ENCODE measurements at places on chromosomes 7 and 10.

- no peak for DNase-seq
Measured at GRCh38 chr10:61757525-61758397, 95.0 kb downstream of the CABCOCO1 start.

- DNase-seq = no peak
Measured at GRCh38 chr10:31031205-31031557, 484 bp downstream of the ZNF438 start.

DNA sequence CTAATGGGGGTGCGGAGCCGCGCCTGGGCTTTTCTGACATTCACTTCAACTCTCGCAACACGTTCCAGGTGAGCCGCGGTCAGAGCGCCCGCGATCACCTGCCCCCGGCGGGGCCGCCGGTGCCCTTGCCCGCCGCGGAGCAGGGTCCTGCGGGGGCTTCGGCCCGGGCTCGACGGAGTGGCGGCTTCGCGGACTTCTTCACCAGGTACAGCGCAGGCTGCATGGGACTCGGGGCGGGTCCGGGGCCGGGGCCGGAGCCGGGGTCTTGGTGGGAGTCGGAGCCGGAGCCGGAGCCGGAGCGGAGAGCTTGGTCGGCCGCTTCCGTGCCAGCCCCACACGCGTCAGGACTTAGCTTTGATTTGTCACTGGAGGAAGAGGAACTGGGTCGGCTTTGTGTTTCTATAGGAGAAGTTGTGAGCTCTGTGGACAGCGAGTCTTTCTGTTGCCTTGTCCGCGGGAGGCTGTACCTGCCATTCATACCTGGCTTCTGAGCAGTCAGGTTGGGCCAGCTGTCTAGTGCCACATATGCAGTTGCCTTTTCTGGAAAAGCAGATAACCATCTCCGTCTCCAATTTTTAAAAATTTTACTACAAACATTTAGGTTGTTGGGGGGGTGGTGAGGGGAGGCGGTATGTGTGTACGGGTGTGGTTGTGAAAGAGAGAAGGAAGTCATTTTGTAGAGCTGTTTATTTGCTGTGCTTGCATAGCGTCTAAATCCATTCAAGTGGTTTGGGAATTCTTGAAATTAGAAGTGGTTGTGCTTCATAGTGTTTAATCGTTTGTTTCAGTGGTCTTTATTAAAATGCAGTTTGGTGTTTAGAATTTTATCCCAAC, 1.3 kb downstream of the TBC1D12 start:
- no peak for DNase-seq

GRCh38 chr7:139720705-139721231, 57.0 kb downstream of the HIPK2 start:
- no peak for DNase-seq

GRCh38 chr10:5508786-5509185, 9.4 kb upstream of the CALML5 start:
- DNase-seq = no peak

DNA sequence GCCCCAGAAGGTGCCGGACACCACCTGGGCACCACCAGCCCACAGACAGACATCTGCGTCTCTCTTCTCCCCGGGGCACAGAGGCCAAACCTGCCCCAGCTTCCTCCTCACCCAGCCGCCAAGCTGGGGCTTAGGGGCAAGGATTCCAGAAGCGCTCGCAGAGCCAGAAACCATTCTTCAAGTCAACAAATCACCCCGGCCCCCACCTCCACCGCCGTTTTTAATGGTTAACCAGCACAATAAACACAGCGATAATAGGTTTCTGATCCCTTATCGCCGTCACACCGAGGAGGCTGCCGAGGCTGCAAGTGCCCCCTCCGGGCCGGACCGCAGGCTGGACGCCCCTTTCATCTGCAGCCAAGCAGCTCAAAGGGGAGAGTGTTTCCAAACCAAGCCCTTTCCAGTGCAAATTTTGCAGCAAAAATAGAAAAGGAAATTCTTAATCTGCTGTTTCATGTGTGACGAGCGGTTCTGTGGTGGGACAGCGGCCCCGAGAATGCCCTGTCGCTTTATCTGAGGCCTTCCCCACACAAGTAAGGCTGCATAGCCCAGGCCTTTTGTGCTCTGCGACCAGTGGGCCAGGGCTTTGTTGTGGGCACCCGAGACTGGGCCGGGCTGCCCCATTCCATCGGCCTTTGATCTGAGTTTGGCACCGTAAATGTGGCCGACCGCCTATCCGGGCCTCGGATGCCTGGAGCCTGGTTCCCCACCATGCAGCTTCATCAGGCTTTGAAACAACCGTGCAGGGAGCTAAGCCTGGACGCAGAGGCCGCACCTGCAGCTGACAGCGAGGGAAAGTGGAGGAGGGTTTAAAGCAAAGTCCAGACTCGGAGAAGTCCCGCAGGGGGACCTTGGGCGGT, 83.2 kb downstream of the FOXL3 start:
- DNase-seq = no peak

DNA sequence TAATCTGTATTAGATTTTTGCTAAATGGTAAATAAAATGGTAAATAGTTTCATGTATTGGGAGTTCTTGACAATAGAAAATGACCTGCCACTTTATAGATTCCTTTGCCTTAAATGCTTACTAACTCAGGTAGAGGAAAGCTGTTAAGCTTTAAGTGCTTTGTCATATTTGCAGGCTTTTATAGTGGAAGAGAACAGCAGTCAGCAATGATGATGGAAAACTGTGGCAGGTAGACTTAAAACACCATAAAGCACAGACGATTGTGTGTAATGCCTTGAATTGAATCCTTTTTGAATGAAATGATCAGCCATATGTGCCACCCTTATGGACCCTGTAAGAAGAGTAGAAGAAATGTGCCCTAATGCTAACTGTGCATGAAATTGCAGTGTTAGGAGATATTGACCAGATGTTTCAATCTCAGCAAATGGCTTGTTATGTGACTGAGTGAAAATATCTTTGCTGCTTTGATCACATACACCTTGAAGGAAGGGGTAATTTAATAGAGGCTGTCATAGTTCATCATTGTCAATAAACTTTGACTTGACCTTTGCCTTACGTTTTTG, 230.4 kb downstream of the ADK start:
- DNase-seq = no peak

GRCh38 chr7:116271963-116272886, 61.9 kb downstream of the TES start:
- peak; percentile 67 for DNase-seq

GRCh38 chr7:143495851-143496250, 18.2 kb downstream of the TAS2R41 start:
- no peak for DNase-seq

GRCh38 chr7:22700559-22701002, 26.4 kb upstream of the IL6 start:
- DNase-seq = no peak

- DNase-seq = no peak
Measured at GRCh38 chr10:80290474-80291220, 1.2 kb upstream of the MAT1A start.

GRCh38 chr10:99537086-99537988, 4.6 kb downstream of the NKX2-3 start:
- DNase-seq = no peak

DNA sequence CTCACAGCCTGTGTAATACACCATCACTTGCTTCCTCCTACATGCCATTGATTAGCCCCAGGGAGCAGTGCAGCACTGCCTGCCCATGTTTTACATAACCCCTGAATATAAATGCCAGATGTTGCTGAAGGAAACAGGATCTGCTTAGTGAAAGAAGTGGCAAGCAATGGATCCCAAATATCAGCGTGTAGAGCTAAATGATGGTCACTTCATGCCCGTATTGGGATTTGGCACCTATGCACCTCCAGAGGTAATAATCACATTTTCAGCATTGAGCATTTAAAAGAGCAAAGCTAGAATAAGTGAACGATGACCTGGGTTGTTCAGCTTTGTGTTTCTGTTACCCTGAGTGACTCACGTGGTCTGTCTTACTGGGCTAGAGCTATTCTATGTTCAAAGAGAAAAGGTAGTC, at the start of gene AKR1C4:
Gene AKR1C4, plus strand, starts transcription at position 136 of the 412 bp plus-strand sequence. Its CDS starts 31 bp downstream, at position 167.
- no peak for DNase-seq

All from brain pericyte (primary cell).